Mesothelial cell of epicardium (in vitro differentiated cells): ENCODE measurements at places on chromosomes 1 and 21. TPM values are rescaled to one million over a fixed set of nuclear protein-coding genes. Genes with fewer than 3 reads are reported as not detected.

GRCh38 chr1:18736958-18737357 lies 106.3 kb downstream of the PAX7 start:
- DNase-seq: no peak
- no peaks in the 10 kb centered on the region for H3K4me1 ChIP-seq
- no peak overlapping the region for H3K4me3 ChIP-seq
- H3K36me3 ChIP-seq: no peaks in the 10 kb centered on the region
- peaks cover 58% of the 10 kb centered on the region for H3K27me3 ChIP-seq
- no peak overlapping the region for H3K27ac ChIP-seq

DNA sequence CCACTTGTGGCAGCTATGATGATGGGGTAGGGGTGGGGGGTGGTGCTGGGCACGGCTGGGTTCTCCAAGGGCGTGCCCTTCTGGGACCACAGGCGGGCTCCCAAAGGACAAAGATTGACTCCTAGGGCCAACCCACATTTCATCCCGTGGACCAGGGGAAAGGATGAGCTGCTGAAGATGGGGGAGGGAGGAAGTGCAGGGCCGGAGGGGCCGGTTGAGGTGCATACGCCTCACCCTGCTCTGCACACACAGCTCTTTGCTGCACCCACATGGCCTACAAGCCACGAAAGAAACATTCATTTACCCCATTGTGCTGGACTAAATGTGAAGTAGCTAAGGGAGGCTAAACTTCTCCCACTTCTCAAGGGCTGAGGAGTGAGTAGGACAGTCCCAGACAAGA lies 34.2 kb upstream of the GNPAT start:
- no peaks in the 10 kb centered on the region for H3K36me3 ChIP-seq
- H3K27me3 ChIP-seq: peaks cover 47% of the 10 kb centered on the region
- no peak overlapping the region for H3K27ac ChIP-seq
- no peak overlapping the region for H3K4me3 ChIP-seq
- no peak for DNase-seq

- DNase-seq: no peak
- peaks cover 21% of the 10 kb centered on the region for H3K4me1 ChIP-seq
- no peak overlapping the region for H3K27ac ChIP-seq
- H3K36me3 ChIP-seq: peaks cover 15% of the 10 kb centered on the region
- no peaks in the 10 kb centered on the region for H3K27me3 ChIP-seq
- no peak overlapping the region for H3K4me3 ChIP-seq
These were observed 57.5 kb downstream of the KIAA0319L start for GRCh38 chr1:35499652-35500176.

DNA sequence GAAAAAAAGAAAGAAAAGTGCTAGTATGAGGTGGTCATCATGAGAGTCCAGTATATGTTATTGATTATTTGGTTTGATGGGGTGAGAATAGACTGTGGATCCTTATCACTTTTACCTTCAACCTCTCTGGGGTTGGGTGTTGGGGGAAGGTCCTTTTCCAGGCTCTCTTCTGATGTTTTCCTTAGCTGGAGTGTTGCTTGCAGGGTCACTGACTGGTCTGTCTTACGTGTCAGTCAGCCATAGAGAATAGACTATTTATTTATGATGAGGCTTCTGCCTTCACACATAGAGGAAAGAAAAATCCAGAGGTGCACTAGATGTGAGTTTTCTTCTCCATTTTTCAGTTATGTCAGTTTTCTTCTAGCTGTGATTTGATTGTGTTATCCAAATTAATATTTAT lies 36.5 kb downstream of the MAP3K21 start:
- peaks cover 4% of the 10 kb centered on the region for H3K27me3 ChIP-seq
- H3K36me3 ChIP-seq: peaks cover 1% of the 10 kb centered on the region
- H3K4me1 ChIP-seq: peaks cover 35% of the 10 kb centered on the region
- DNase-seq: no peak
- H3K27ac ChIP-seq: no peak overlapping the region

GRCh38 chr1:62810420-62811274 lies 26.7 kb downstream of the ATG4C start:
- peaks cover 59% of the 10 kb centered on the region for H3K36me3 ChIP-seq
- no peak overlapping the region for H3K4me3 ChIP-seq
- no peak for DNase-seq
- H3K27ac ChIP-seq: no peak overlapping the region
- H3K4me1 ChIP-seq: no peaks in the 10 kb centered on the region

DNA sequence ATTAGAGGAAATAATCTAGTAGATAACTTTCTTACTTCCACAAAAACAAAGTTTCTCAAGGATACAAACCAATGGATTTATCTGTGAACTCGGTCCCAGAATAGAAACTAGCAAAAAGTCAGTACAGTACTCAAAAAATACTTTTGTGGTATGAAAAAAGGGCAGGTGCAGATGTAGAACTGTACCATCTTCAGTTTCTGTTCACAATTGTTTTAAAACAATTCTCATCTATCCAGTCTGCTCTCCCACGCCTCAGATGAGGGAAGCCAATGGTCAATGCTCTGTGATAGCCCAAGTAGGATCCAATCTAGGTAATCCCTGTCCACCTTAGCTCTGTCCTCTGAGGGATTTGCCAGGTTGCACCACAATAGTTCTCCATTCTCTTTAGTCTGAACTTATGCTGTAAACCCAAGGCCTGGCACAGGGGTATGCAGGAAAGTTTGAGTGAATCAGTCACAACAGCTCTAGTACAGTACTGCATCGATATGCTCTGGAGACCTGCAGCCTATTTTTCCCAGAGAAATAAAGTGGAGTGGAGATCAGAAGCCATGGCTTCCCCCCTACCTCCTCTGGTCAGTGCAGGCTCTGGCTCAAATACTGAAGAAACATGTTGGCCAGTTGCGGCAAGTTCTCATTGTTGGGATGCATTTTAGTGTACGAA lies 1.4 kb downstream of the KTI12 start:
- peak overlapping the region; percentile 96 for H3K27ac ChIP-seq
- peaks cover 29% of the 10 kb centered on the region for H3K4me1 ChIP-seq
- peak overlapping the region; percentile 93 for H3K4me3 ChIP-seq
- peaks cover 4% of the 10 kb centered on the region for H3K36me3 ChIP-seq
- no peak for DNase-seq

DNA sequence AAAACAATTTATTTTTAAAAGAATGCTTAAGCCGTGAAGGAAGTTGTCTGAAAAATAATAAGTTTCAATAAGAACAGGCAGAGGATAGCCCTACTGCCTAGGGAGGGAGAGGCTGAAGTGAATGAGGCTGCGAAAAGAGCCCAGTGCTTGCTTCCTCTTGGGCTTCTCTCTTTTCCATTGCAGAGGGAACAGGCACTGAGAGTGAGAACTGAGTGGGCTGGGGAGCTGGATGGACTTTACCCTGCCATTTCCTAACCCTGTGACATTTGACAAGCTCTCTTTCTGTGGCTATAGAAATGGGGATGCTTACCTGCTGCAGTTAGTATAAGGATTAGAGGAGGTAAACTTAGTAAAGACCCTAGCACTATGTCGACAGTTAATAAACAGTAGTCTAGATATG lies 30.0 kb downstream of the TENT5C start:
- no peaks in the 10 kb centered on the region for H3K36me3 ChIP-seq
- H3K27me3 ChIP-seq: peaks cover 10% of the 10 kb centered on the region
- no peak overlapping the region for H3K27ac ChIP-seq
- no peaks in the 10 kb centered on the region for H3K4me1 ChIP-seq
- no peak for DNase-seq

GRCh38 chr21:36489776-36490165 lies 9.8 kb upstream of the CLDN14 start:
- no peak for DNase-seq
- peaks cover 43% of the 10 kb centered on the region for H3K27me3 ChIP-seq
- no peak overlapping the region for H3K27ac ChIP-seq
- no peak overlapping the region for H3K4me3 ChIP-seq
- H3K4me1 ChIP-seq: no peaks in the 10 kb centered on the region

GRCh38 chr1:246213036-246213435 lies 294.0 kb downstream of the SMYD3 start:
- no peak overlapping the region for H3K27ac ChIP-seq
- no peak for DNase-seq
- peaks cover under 1% of the 10 kb centered on the region for H3K36me3 ChIP-seq
- no peaks in the 10 kb centered on the region for H3K27me3 ChIP-seq

- no peak for DNase-seq
- peak overlapping the region; percentile 81 for H3K27ac ChIP-seq
- H3K4me1 ChIP-seq: peaks cover 12% of the 10 kb centered on the region
- H3K36me3 ChIP-seq: no peaks in the 10 kb centered on the region
- peak overlapping the region; percentile 78 for H3K4me3 ChIP-seq
These were observed 24.7 kb upstream of the ADGRB2 start for GRCh38 chr1:31788825-31789256.

GRCh38 chr1:174931214-174931613 lies 68.5 kb upstream of the CACYBP start:
- no peaks in the 10 kb centered on the region for H3K36me3 ChIP-seq
- H3K4me3 ChIP-seq: no peak overlapping the region
- H3K27ac ChIP-seq: no peak overlapping the region
- peaks cover 5% of the 10 kb centered on the region for H3K4me1 ChIP-seq
- H3K27me3 ChIP-seq: no peaks in the 10 kb centered on the region

GRCh38 chr21:44320847-44321246 lies 18.3 kb downstream of the CFAP410 start:
- no peak overlapping the region for H3K27ac ChIP-seq
- no peak overlapping the region for H3K4me3 ChIP-seq
- DNase-seq: no peak
- H3K36me3 ChIP-seq: peaks cover 3% of the 10 kb centered on the region
- H3K27me3 ChIP-seq: no peaks in the 10 kb centered on the region

DNA sequence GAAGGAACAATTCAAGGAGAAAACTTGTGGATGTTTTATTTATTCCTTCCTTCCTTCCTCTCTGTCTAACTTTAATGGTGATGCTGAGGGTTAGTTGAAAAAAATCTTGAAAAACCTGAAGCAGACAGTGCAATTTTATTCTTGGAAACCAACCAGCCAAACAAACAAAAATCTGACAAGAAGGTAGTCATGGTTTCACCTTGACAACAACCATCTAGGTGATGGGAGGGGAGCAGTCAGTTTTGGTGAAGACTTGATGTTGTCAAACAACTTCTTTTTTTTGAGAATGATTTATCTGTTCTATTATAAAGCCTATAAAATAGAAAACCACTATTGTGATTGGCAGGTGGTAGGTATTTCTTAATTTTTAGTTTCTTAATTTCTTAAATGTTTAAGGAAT lies 92.4 kb upstream of the GPR88 start:
- peaks cover 1% of the 10 kb centered on the region for H3K36me3 ChIP-seq
- peak overlapping the region; percentile 98 for H3K27ac ChIP-seq
- no peak overlapping the region for H3K4me3 ChIP-seq
- H3K27me3 ChIP-seq: no peaks in the 10 kb centered on the region
- peaks cover 36% of the 10 kb centered on the region for H3K4me1 ChIP-seq
- no peak for DNase-seq

GRCh38 chr1:119011116-119011515 lies 23.0 kb upstream of the TBX15 start:
- no peak for DNase-seq
- H3K36me3 ChIP-seq: no peaks in the 10 kb centered on the region
- H3K27me3 ChIP-seq: peaks cover 80% of the 10 kb centered on the region
- no peak overlapping the region for H3K27ac ChIP-seq
- peaks cover 13% of the 10 kb centered on the region for H3K4me1 ChIP-seq

- no peak overlapping the region for H3K27ac ChIP-seq
- no peaks in the 10 kb centered on the region for H3K27me3 ChIP-seq
- H3K4me3 ChIP-seq: no peak overlapping the region
- H3K4me1 ChIP-seq: peaks cover 11% of the 10 kb centered on the region
- DNase-seq: no peak
- no peaks in the 10 kb centered on the region for H3K36me3 ChIP-seq
These were observed 10.6 kb upstream of the RC3H1 start for GRCh38 chr1:174032671-174033222.

DNA sequence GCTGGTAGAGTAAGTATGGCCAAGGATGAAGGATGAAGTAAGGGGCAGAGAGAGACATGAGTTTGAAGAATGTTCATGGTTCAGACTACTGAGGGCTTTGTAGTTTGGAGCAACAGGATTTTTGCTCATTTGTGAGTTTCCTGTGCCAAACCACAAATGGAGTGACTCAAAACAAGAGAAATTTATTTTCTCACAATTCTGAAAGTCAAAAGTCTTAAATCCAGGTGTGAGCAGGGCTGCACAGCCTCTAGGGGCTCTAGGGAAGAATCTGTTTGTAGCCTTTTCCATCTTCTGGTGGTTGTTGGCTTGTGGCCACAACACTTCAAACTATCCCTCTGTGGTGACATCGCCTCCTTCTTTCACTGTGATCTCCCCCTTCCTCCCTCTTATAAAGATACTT lies 58.9 kb downstream of the RHOU start:
- H3K27me3 ChIP-seq: no peaks in the 10 kb centered on the region
- no peak overlapping the region for H3K4me3 ChIP-seq
- no peak for DNase-seq
- peaks cover 3% of the 10 kb centered on the region for H3K4me1 ChIP-seq

- H3K36me3 ChIP-seq: peaks cover 3% of the 10 kb centered on the region
- no peak overlapping the region for H3K4me3 ChIP-seq
- H3K27ac ChIP-seq: no peak overlapping the region
- no peaks in the 10 kb centered on the region for H3K27me3 ChIP-seq
- DNase-seq: no peak
These were observed 100.0 kb upstream of the SLC44A3 start for GRCh38 chr1:94719926-94720793.

- H3K27ac ChIP-seq: peak overlapping the region; percentile 19
- no peak overlapping the region for H3K4me3 ChIP-seq
- H3K4me1 ChIP-seq: peaks cover 20% of the 10 kb centered on the region
- no peaks in the 10 kb centered on the region for H3K36me3 ChIP-seq
- peaks cover 5% of the 10 kb centered on the region for H3K27me3 ChIP-seq
These were observed 418.8 kb downstream of the DISC1 start for GRCh38 chr1:232045139-232045994.

GRCh38 chr1:60458111-60458510 lies 384.5 kb upstream of the C1orf87 start:
- H3K27me3 ChIP-seq: peaks cover under 1% of the 10 kb centered on the region
- DNase-seq: no peak
- no peak overlapping the region for H3K4me3 ChIP-seq

- peaks cover 6% of the 10 kb centered on the region for H3K27me3 ChIP-seq
- peaks cover 63% of the 10 kb centered on the region for H3K4me1 ChIP-seq
- DNase-seq: no peak
These were observed 4.6 kb downstream of the MYCL start for GRCh38 chr1:39896909-39897685.

GRCh38 chr1:223715604-223716172 lies 3.3 kb downstream of the CAPN2 start:
- peaks cover 51% of the 10 kb centered on the region for H3K4me1 ChIP-seq
- DNase-seq: no peak
- H3K27ac ChIP-seq: peak overlapping the region; percentile 74
- H3K36me3 ChIP-seq: peaks cover 18% of the 10 kb centered on the region
- no peaks in the 10 kb centered on the region for H3K27me3 ChIP-seq

- no peak overlapping the region for H3K4me3 ChIP-seq
- H3K4me1 ChIP-seq: no peaks in the 10 kb centered on the region
- no peak overlapping the region for H3K27ac ChIP-seq
- no peak for DNase-seq
- H3K27me3 ChIP-seq: no peaks in the 10 kb centered on the region
- no peaks in the 10 kb centered on the region for H3K36me3 ChIP-seq
These were observed 281.1 kb downstream of the TTLL7 start for GRCh38 chr1:83717785-83718184.

The UHMK1 gene
- 22.4 to 23.6 TPM (median 23.3 TPM) in 3 replicates for total RNA-seq

The GJB5 gene
- 0.27 to 0.44 TPM (median 0.38 TPM) in 3 replicates for total RNA-seq

The C1QA gene
- not detected in 3 replicates for total RNA-seq

The ARMH1 gene
- 14.9 to 19.1 TPM (median 17.9 TPM) in 3 replicates for total RNA-seq

The C4BPA gene
- total RNA-seq: 0.09 to 0.20 TPM (median 0.16 TPM) in 3 replicates

The FAM177B gene
- not detected in 3 replicates for total RNA-seq

The TRIM46 gene
- total RNA-seq: 5.7 to 6.6 TPM (median 6.3 TPM) in 3 replicates

The DMBX1 gene
- total RNA-seq: not detected in 3 replicates
